Effector memory CD4-positive, alpha-beta T cell (primary cell): ENCODE measurements at places on chromosomes 3 and 15.

- no peak for DNase-seq
These were observed 607.5 kb upstream of the NAALADL2 start for GRCh38 chr3:174251681-174252080.

- no peak for DNase-seq
These were observed 175.6 kb downstream of the AKAP13 start for GRCh38 chr15:85555875-85556617.

- no peak for DNase-seq
These were observed 28.1 kb downstream of the ABHD2 start for GRCh38 chr15:89116404-89116803.

- DNase-seq, result no peak
These were observed 63.9 kb downstream of the BOC start for GRCh38 chr3:113275258-113275556.

DNA sequence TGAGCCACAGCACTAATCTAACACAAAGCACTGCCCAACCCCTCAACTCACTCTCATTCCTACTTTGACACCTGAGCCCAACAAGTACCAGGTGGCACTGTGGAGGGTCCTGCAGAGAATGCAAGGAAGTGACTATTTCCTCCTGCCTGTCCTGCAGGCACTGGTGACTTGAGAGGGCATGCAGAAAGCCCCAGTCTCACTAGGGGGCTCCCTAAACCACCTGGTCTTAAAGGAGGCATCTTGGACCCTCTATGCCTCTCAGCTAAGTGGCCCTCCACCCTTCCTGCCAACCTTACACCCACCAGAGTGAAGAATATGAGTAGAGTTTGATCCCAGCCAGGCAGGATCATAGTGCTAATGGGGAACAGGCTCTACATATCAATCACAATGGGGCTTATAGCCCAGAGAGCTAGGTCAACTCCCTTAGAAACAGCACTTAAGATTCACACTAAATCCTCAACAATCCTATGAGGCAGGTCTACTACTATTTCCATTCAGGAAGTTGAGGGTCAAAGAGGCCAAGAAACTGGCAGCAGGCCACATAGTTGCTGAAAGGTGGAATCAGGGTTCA lies 15.2 kb downstream of the TRAIP start:
- no peak for DNase-seq

GRCh38 chr15:55770261-55770660 lies 27.3 kb upstream of the PRTG start:
- no peak for DNase-seq

GRCh38 chr3:139128803-139129202 lies 84.1 kb upstream of the PRR23C start:
- no peak for DNase-seq

DNA sequence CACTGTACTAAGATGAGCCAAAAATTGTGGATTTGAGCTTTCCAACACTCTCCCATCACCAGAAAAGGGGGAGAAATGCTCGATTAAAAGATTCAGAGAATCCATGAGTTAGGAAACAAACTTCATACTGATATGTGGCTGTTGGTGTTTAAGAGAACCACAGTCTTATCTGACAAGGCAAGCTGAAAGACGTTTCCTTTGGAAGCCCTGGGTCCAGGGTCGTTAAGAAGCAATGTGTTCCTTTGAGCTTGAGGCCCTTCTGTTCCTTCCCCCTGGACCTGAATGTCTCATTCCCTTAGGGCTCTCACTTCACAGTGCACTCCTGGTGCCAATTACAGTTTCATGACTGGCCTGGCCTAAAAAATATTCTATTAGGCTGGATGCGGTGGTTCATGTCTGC lies 524.8 kb upstream of the PPP2R3A start:
- no peak for DNase-seq

- DNase-seq, result no peak
These were observed 50.8 kb downstream of the RFTN1 start for GRCh38 chr3:16462679-16463078.

DNA sequence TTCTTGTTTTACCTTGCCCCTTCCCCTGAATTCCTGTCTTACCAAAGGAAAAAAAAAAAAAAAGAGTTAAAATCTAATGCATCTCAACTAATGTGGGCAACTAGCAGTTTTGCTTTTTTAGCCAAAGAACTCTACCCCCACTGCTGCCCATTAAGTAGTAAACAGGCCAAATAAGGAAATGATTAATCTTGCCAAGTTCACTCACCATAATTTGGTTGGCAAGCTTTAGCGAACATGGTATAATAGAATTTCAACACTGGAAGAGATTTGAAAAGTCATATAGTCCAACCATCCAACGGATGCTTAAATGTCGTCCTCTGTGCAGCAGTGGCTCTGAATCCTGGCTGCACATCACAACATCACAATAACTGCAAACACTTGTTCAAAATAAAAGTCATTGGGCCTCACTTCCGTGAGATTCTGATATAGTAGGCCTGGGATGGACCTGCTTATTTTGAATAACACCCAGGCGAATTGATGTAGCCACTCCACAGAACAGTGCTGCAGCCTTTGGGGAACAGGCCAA lies 142.0 kb upstream of the UBE2E1 start:
- DNase-seq, result no peak

- DNase-seq, result no peak
These were observed 144.3 kb upstream of the LRRN1 start for GRCh38 chr3:3654916-3655315.
